ENCODE measurements at places on chromosomes 5 and 9.

DNA sequence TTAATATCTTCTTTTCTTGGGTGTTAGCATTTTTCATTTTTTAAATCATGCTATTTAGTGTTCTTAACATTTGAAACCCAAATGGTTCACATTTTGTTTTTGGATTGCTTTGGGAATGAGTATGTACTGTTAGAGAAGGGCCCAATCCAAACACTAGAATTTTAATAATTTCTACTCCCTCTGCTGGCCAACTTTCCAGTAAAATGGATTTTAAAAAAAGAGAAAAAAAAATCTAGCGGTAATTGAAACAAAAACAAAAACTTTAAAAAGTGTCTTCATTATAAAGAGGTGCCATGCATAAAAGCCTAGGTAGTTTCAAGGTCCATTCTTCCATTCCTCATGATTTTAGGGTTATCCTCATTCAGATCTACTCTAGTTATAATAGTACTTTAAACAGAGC is 32.1 kb upstream of the RICTOR start:
- no peak for DNase-seq

DNA sequence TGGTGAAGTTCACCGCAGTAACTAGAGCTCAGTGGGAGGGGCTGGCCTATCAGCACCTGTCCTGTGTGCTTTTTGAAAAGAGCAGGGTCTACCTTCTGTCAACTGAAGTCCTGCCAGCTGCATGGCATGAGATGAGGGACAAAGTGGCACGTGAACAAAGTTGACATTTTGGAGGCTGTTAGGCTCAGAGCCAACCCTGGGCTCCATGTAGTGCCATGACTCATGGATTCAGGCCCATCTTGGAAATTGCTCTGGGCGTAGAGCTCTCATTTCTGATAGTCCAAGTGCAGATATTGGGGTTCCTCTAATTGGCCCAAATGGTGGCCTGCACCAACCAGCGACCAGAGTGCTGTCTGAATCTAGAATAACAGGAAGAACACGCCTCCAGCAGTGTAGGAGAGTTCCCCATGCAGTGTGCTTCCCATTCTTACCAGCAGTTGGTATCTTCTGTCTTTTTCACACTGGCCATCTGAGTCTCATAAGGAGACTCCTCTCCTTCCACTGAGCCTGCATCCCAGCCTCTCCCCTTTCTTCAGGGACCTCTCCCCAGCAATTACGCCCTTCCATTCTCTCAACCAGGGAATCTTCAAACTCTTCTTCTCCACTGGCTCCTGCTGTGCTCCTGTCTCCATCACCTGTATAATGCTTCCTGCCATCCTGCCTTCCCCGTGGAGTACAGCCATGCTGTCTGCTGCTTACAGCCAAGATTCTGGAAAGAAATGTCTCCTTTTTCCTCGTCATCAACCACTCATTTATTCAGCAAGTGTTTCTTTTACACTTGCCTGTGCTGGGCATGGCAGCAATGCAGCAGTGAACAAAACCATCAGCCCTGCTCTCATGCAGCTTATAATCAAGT is 30.4 kb downstream of the IRF1 start:
- DNase-seq, result no peak

- no peak for DNase-seq
Observed at GRCh38 chr9:76216161-76216649, 178.0 kb downstream of the RFK start.

- DNase-seq, result no peak
Observed at GRCh38 chr9:134461426-134461982, 135.2 kb downstream of the RXRA start.

GRCh38 chr9:127973169-127974000 is 7.4 kb downstream of the EEIG1 start:
- peak; percentile 74 for DNase-seq

DNA sequence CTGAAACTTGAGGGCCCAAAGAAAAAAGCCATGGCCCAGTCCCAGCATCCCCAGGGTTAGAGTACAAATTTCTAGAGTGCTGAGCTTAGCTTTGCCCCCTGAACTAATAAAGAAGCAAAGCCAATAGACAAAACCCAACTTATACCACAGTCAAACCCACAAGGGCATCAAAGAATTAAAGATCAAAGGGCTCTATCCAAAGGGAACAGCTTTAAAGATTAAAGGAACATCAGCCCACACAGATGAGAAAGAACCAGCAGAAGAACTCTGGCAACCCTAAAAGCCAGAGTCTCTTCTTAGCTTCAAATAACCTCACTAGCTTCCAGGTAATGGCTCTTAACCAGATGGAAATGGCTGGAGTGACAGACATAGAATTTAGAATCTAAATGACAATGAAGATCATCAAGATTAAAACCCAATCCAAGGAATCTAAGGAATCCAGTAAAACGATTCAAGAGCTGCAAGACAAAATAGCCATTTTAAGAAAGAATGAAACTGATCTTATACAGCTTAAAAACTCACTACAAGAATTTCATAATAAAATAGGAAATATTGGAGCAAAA is 93.9 kb downstream of the YIPF5 start:
- DNase-seq, result no peak

DNA sequence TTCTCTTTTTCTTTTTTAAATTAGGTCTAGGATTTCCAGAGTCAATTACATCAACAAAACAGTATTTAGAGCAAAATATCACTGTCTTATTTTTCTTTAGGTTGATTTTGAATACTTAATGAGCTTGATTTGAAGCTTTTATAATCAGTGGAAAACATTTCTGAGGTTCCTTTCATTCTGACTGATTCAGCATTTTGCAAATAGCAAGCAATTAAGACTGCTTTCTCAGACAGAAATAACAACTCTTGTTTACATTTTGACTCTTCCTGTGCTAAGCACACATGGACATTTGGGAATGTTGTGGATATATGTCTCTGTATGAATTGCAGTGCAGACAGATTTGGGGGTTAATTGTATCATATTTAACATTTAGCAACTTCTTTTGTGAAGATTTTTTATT is 22.2 kb upstream of the MCCC2 start:
- DNase-seq, result no peak

- no peak for DNase-seq
Observed at GRCh38 chr5:180810959-180811622, 8.5 kb upstream of the MGAT1 start.

Data from breast epithelium (tissue), 4 donors.